Kidney capillary endothelial cell (primary cell): ENCODE measurements at places on chromosomes 13 and 19.
A peak's percentile ranks its signal among the peaks of the same experiment; 100 is the strongest.

DNA sequence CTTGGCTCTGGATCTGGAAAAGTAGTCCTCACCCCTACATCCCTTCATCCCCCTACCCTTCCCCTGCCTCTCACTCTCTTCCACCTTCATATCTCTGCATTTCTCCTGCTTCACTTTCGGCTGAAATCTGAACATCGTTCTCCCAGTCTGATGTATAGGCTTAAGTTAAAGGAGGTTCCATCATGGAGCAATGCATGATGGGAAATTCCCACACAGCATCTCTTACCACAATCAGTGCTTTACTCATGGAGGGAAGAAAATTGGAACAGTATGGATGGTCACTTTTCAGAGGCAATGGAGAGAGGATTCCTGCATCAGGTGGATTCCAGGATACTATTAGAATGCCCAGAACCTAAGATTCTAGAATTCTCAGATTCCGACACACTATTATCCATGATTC, 6.1 kb upstream of the KLK8 start:
- DNase-seq = no peak

GRCh38 chr13:90622541-90622940, 724.9 kb upstream of the MIR17HG start:
- DNase-seq = no peak

DNA sequence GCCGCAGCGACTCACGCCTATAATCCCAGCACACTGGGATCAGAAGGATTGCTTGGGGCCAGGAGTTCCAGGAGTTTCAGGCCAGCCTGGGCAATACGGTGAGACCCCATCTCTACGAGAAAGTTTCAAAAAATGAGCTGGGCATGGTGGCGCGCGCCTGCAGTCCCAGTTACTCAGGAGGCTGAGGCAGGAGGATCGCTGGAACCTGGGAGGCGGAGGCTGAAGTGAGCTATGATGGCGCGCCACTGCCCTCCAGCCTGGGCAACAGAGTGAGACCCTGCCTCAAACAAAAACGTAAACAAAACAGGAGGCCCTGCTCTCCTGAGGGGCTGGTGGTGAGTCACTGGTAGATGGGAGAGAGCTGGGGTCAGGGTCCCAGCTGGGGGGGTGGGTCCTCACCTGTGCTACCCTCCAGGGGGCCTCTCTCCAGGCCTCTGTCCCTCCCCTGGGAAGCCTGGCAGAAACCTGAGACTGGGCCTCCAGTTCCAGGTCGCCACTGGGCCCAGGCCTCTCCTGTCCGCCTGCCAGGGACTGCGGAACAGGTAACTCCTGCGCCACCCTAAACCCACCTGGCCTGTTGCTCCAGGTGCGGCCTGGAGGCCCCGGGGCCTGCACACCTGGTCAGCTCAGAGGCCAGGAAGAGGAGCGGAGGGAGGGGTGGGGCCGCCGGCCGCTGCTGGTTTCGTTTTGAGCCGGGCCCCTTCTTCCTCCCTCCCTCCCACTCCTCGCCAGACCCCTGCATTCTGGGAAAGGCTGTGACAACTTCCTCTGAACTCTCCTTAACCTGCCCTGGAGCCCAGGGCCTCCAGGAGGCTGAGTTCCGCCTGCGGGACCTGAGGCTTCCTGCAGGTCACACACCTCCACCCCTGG, 17.2 kb upstream of the ZBTB7A start:
- no peak for DNase-seq

DNA sequence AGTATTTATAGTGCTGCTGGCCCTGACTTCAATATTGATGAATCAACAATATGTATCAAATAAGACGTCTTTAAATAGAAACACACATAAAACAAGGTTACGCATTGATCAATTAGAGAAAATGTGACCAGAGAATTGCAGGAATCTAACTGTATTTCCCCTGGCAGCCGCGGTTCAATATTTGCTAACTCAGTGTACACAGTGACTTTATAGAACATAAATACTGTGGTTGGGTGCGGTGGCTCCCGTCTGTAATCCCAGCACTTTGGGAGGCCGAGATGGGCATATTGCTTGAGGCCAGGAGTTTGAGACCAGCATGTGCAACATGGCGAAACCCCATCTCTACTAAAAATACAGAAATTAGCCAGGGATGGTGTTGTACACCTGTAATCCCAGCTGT, 22.8 kb upstream of the UPF3A start:
- DNase-seq = no peak

GRCh38 chr13:50955798-50956197, 46.2 kb downstream of the RNASEH2B start:
- DNase-seq = no peak

DNA sequence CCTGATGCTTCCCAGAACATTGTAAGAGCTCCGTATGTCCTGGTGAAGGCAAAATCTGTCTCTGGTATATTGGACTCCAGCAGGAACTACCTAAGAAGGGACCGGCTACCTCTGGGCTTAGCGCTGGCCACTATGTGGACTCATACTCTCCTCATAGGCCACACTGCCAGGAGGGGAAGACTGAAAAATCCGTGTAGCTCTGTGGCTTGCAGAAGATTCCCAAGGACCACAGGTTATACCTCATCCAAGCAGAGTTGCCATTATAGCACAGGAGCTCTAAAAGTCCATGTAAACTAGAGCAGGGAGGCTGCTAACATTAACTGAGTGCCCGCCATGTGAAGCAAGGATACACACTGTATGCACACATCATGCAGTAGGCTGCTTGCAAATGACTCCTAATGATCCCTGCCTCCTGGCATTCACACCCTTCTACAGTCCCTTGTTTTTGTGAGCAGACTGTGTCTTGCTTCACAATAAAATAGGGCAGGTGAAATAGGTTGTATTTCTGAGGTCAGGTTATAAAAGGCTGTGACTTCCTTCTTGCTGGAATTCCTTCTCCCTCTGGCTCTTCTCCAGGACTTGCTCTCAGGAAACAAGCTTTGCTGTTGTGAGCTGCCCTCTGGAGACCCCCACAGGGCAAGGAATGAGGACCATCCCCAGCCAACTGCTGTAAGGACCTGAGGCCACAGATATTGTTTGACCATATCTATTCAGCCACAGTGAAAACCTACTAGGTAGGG, 192.6 kb upstream of the UBL3 start:
- no peak for DNase-seq

DNA sequence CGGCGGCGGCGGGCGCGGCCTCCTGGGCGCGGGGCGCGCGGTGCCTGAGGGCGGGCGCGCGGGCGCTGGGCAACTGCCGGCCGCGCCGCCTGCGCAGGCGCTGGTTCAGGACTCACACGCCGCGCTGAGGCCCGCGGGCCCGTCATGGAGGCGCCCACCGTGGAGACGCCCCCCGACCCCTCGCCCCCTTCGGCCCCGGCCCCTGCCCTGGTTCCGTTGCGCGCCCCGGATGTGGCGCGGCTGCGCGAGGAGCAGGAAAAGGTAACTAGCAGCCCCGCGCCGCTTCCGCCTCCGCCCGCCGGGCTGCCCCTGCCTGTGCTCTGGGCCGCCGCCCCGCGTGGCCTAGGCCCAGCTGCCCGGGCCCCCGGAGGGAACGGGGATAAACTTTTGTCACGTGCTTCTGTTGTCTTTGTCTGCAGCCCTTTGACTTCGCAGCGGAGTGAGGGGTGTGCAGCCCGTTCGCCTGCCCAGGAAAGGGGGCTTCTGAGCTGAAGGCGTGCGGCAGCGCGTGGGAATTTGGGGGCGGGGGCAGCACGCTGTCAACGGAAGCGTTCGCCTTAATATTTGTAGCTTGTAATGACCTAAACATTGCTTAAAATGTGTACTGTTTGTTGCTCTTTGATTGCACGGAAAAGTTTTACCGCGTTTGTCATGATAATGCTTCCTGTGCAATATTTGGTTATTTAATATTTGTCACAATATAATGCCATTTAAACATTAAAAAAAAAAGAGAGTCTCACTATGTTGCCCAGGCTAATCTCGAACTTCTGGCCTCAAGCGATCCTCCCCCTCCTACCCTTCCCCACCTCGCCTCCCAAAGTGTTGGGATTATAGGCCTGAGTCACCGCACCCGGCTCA, 594 bp downstream of the URI1 start:
- peak; percentile 21 for DNase-seq

DNA sequence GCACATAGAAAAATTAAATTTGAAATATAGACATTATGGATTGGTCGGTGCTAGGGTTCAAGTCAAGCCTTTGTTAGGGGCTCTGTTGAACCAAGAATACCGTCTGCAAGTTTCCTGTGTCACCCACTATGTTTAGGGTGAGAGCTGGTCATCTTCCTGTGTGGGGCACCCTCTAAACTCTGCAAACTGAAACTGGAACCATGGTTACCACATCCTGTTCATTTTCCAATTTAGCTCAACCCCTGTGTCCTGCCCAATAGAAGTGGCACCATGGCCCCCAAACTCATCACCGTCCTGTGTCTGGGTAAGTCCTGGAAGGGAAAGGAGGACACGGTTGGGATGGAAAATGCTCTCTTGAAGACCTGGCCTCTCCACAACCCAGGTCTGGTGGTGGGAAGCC, 29.9 kb downstream of the LAIR2 start:
- no peak for DNase-seq
